ENCODE measurements at places on chromosomes 4 and X.

- no peak for DNase-seq
Observed at GRCh38 chrX:45862801-45863200, 662.1 kb upstream of the DIPK2B start.

DNA sequence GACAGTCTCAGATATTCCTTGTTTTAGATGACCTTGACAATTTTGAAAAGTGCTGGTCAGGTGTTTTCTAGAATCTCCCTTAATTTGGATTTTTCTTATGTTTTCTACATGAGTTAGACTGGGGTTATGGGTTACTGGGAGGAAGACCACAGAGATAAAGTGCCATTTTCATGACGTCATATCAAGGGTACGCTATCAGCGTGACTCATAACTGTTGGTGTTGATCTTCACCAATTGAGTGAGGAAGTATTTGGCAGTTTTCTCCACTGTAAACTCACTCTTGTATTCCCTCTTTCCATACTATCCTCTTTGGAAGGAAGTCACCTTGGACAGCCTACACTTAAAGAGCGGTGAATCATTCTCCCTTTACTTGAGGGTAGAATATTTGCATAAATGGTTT, 56.9 kb downstream of the MAGEC1 start:
- no peak for DNase-seq

DNA sequence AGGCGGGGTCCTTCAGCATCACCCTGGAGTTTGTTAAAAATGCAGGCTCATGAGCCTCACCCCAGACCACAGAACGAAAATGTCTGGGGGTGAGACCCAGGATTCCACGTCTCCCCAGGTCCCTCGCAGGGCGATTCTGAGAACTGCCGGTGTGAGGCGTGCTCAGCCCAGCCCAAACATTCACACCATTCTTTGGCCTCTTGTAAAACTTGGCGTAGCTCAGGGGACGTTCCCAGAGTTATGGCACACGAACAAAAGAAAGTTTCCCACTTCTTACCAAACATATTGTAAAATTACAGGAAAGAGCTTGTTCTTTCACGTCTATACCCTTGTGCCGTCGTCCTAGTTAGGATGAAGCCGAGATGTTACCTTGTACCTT, 12.9 kb downstream of the CD99 start:
- no peak for DNase-seq

- DNase-seq, result no peak
Observed at GRCh38 chrX:45765767-45766166, 565.1 kb upstream of the DIPK2B start.

GRCh38 chrX:131441033-131441432, 102.8 kb upstream of the OR13H1 start:
- no peak for DNase-seq

- no peak for DNase-seq
Observed at GRCh38 chrX:41001327-41001726, 83.9 kb upstream of the USP9X start.

GRCh38 chr4:152666946-152667345, 12.9 kb downstream of the TMEM154 start:
- no peak for DNase-seq
